Lower lobe of right lung (tissue), 2 donors: ENCODE measurements at places on chromosomes 11 and 22.

DNA sequence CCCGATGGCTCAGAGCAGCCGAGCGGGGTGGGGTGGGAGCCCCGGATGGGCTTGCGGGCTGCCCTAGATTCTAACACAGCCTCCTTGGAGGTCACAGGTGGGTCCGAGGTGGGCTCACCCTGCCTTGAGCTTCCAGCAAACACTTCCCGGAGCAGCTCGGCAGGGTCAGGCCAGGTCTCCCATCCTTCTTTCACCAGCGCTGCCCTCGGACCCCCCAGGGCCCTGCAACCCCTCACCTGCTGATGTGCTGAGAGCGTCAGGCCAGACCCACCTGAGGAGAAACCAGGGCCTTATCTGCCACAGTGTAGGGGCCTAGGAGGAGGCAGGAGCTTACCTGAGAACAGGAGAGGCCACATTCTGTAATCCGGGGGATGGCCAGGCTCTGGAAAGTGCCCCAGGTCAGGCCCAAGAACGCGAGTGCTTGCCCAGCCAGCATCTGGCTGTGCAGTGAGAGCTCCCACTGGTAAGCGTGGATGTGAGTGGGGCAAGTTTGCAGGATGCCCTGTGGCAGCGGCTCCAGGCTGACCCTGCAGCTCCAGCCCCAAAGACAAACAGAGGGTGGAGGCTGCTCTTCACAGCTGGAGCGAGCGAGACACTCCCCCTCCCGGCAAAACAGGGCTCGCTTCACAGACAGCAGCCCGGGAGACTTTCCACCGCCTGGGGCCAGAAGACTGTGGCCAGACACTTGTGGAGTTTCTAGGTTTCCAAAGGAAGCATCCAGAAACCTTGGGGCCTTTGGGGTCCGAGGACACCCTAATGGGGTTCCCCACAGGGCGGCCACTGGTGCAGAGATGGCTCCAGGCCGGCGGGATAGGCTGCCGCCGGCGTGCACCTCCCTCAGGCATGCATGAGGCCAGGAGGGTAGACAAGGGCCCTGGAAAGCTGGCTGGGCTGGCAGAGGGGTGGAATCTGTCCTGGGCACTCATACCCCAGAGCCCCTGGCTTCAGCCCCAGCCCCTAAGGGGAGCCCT, at the start of gene IL17REL:
Gene IL17REL, minus strand, starts transcription at position 555 of the 971 bp plus-strand sequence. Its CDS starts 119 bp downstream, at position 436.
- DNase-seq = no peak

- no peak for DNase-seq
Observed at GRCh38 chr11:90468923-90469322, 246.1 kb upstream of the CHORDC1 start.

DNA sequence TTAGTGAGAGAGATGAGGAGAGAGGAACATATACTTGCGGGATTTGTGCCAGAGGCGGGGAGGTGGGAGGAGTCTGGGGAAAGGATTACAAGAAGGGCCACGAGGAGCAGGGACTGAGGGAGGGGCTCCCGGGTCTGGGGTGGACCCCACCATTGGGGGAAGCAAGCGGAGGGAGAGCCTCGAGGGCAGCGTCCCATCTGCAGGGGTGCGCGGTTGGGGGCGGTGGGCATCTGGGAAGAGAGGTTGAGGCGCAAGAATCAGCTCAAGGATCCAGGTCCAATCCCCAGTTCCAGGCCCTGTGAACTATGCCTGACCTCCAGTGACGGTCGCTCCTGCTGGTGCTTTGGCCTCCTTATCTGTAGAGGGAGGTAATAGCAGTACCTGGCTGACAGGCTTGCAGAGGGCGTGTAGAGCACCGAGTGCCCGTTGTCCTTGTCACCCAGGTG, 38.0 kb downstream of the ADAMTS15 start:
- no peak for DNase-seq

GRCh38 chr11:99279266-99279665, 258.5 kb downstream of the CNTN5 start:
- no peak for DNase-seq

GRCh38 chr11:60371386-60371785, 6.9 kb upstream of the MS4A7 start:
- DNase-seq = no peak
